NCI-H510A treated with DMSO at 0.1 percent for 48 hours (cell line): ENCODE measurements at places on chromosomes 2 and 18.

DNA sequence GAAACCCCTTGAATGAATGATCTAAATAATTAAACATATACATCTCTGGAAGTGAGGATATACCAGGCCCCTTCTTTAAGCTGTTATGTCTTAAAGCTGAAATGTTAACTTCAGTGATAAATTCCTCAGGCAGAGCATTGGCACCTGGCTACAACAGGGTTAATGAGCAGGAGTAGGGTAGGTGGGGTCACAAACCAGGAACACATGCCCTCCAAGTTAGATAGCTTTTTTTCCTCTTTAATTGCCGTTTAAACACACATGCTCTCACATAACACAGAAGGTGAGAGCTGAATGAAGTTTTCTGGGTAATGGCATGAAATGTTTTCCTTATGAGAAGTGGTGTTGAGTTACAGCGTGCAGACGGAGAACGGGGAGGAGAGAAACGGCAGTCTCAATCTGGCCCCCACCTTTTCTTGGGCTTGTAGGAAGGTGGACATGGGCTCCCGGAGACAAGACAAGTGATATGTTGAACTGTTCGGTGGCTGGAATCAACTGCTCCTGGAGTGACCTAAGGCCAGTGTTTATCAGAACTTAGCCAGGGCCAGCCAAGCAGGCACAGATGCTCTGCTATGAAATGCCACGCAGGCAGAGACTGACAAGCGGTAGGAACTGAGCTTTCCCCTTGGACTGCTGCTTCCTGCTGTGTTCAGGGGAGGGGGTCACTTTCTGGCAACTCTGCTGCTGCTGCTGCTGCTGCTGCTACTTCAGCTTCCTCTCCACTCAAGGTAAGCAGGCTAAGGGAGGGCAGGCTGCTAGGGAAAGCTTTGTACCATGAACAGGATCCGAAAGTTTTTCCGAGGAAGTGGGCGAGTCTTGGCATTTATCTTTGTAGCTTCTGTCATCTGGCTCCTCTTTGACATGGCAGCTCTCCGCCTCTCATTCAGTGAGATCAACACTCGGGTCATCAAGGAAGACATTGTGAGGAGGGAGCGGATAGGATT is at the start of gene GALNT5:
GALNT5 (plus strand) TSS at position 394 of the 941 bp plus-strand sequence; CDS start at position 772, 378 bp downstream.
- DNase-seq: peak; percentile 27

- DNase-seq: no peak
Measured at GRCh38 chr2:37892436-37893114, 32.5 kb upstream of the RMDN2 start.

GRCh38 chr18:62118328-62118727 is 68.5 kb downstream of the PIGN start:
- no peak for DNase-seq

DNA sequence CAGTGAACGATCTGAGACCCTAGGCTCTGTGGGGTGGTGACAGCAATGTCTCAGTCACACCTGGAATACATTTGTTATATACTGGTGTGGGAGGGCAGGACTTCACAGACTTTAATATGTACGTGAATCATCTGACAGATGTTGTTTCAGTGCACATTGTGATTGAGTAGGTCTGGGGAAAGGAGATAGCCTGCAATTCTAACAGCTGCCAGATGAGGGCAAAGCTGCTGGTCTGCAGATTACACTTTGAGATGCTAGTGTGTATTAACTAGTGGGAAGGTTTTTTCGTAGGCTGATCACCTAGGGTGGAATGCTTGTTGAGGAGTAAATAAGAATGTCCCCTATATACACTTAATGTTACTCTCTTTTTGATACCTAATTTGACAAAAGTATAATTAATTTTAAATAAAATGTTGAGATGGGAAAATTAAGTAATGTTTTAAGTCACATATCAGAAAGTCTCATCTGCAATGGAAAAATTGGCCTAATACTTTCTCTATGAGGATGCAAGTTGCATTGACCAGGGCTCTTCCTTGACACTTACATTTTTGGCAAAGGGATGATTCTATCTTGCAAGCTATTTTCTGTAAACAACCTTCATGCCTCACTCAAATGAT is 496.9 kb upstream of the HNMT start:
- peak; percentile 51 for DNase-seq

GRCh38 chr2:181790716-181791649 is 100.5 kb upstream of the ITPRID2 start:
- DNase-seq: no peak

- DNase-seq: no peak
Measured at GRCh38 chr2:222734703-222735014, 63.2 kb downstream of the MOGAT1 start.

- DNase-seq: no peak
Measured at GRCh38 chr18:56515522-56515921, 122.9 kb downstream of the TXNL1 start.

DNA sequence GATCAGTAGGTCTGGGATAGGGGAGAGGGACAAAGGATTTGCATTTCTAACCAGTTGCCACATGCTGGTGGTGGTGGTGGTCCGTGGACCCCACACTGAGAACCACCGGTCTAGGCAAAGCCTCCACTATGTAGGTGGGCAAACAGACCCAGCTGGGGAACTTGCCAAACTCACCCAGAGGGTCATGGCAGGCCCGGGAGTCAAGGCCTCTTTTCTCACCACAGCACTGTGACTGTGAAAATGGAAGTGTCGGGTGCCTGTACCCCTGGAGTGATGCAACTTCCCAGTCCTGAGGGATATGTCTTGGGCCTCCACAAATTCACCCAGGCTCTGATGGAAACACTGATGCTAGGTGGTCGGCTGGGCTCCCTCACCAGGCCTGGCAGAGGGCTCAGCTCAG is 101.2 kb upstream of the SMAD2 start:
- DNase-seq: no peak

- no peak for DNase-seq
Measured at GRCh38 chr2:207849443-207849842, 79.7 kb upstream of the FZD5 start.

DNA sequence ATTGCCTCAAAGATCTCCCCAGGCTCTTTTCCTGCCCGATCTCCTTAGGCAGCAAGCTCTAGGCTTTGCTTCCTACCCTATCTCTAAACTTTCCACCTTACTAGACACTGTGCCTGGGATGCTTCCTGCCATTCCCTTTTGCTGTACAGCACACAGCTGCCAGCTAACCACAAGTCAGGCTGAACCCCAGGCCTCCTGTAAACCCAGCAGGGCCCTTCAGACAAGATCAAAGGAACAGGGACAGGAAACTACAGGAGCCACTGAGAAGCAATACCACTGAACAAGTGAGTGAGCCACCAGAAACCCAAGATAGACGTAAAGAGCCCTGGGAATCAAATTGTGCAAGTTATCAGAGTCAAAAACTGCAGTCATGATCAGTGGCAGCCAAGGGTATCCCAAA is 180.7 kb downstream of the SUCLG1 start:
- no peak for DNase-seq
